Kidney (tissue), 22 donors: ENCODE measurements at places on chromosomes 6 and 20.

GRCh38 chr20:43456809-43457639, 672 bp upstream of the SRSF6 start:
- DNase-seq, result peak; percentile 95
- peaks cover 28% of the 10 kb centered on the region for H3K36me3 ChIP-seq
- peak overlapping the region; percentile 96 for H3K4me3 ChIP-seq
- peak overlapping the region; percentile 100 for H3K27ac ChIP-seq
- no peaks in the 10 kb centered on the region for H3K4me1 ChIP-seq

DNA sequence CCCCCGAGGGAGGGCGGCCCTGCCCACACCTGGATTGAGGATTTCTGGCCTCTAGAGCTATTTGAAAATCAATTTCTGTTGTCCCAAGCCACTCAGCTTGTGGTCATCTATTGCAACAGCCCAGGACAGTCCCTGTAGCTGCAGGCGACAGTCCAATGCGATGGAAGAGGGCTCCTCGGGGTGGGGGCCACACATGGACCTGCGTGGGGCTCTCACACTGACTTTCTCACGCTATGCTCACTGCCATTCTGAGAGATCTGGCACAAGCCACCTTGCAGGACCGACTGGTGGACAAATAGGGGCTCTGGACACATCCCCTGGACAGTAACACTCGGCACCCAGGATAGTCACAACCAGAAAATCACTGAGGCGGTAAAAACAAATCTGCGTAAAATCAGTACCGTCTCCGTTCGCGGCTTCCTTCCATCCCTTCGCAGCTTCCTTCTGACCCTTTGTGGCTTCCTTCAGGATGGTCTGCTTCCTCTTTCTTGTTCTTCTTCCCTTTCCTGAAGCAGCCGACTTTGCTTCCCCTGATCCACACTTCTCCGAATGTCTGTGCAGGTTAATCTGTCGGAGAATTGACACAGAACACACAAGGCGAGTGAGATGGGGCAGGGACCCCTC, 21.8 kb downstream of the CTCFL start:
- H3K4me3 ChIP-seq, result no peak overlapping the region
- H3K4me1 ChIP-seq, result no peaks in the 10 kb centered on the region
- DNase-seq, result no peak
- no peak overlapping the region for H3K27ac ChIP-seq
- H3K27me3 ChIP-seq, result no peaks in the 10 kb centered on the region
- H3K36me3 ChIP-seq, result no peaks in the 10 kb centered on the region

DNA sequence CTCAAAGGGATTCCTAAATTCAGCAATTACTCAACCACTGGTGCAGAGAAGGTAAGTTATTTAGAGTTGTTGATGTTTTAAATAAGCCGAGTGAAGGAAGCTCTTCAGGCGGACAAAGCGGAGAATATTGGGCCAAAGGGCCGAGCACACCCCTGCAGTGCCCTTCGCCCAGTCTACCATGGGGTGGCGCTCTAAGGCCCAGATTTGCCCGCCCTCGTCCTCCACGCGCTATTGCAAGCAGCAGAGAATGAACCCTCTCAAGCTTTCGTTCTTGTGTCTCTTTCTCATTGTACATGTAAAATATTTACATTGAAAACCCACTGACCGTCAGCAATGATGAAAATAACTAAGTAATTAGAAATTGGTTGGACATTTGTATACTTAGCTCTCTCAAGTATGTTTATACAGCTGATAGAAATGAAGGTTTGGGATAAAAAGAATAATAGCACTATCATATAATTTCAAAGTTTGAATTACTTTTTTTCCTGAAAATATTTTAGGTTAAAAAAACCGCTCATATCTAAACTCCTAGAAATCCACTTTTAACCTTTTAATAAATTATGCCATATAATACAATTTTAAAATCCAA, 195.0 kb upstream of the CEP162 start:
- no peaks in the 10 kb centered on the region for H3K4me1 ChIP-seq
- H3K27me3 ChIP-seq, result peaks cover 16% of the 10 kb centered on the region
- no peak overlapping the region for H3K27ac ChIP-seq
- peak; percentile 69 for DNase-seq
- peak overlapping the region; percentile 16 for H3K4me3 ChIP-seq

DNA sequence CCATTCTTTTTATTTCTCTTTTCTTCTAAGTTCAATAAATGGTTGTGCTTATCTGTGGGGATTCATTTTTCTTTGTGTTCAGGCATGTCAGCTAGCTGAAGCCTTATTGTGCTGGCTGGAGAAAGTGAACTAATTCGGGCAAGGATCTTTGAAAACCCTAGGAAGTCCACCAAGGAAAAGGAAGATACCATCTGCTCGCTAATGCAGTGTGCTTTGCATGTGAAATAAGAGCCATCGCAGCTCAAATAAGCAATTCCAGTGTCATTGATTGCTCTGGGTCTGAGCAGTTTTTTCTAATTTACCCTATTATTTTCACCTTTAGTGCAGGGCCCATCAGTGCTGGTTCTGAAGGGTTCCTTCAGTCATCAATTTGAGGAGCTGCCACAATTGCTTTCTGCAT, 309.4 kb upstream of the SOX4 start:
- no peak overlapping the region for H3K27ac ChIP-seq
- H3K27me3 ChIP-seq, result no peaks in the 10 kb centered on the region
- no peak overlapping the region for H3K4me3 ChIP-seq
- no peaks in the 10 kb centered on the region for H3K4me1 ChIP-seq
- no peaks in the 10 kb centered on the region for H3K36me3 ChIP-seq
- DNase-seq, result no peak

DNA sequence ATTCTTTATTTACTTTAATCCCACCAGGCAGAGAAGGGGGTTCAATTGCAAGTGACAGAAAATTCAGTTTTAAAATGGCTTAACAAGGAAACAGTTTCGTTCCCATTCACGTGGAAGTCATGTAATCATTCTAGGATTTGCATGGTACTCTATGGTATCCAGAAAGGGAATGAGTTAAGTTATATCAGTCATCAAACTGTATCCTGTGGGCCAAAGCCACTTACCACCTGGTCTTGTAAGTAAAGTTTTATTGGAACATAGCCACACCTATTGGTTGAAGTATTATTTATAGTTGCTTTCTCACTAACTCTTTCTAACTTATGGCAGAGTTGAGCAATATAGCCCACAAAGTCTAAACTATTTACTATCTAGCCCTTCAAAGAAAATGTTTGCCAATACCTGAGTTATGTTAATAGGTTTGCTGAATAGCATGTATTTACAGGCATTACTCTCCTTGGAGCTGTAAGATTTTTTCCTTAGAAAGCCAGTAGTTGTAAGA, 10.2 kb upstream of the MMS22L start:
- H3K4me1 ChIP-seq, result no peaks in the 10 kb centered on the region
- DNase-seq, result no peak
- no peaks in the 10 kb centered on the region for H3K27me3 ChIP-seq
- H3K36me3 ChIP-seq, result no peaks in the 10 kb centered on the region
- no peak overlapping the region for H3K4me3 ChIP-seq

GRCh38 chr6:9646342-9647070, 768.4 kb downstream of the TFAP2A start:
- no peaks in the 10 kb centered on the region for H3K36me3 ChIP-seq
- H3K4me3 ChIP-seq, result no peak overlapping the region
- H3K4me1 ChIP-seq, result no peaks in the 10 kb centered on the region
- no peaks in the 10 kb centered on the region for H3K27me3 ChIP-seq

DNA sequence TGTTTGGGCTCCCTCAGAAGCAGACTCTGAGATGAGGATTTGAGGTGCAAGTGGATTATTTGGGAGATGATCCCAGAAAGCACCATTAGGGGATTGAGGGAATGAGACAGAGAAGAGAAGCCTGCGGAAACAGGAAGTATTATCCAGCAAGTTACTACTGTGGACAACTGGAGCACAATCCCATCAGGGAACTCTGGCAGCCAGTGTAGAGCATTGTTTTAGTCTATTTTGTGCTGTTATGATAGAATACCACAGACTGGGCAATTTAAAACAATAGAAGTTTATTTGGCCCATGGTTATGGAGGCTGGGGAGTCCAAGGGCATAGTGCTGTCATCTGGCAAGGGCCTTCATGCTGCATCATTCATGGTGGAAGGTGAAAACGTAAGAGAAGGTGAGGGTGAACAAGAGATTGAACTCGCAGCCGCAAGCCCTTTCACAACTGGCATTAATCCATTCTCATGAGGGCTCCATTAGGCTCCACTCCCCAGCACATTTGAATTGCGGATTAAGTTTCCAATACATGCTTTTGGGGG, 43.5 kb upstream of the SLC9A8 start:
- no peaks in the 10 kb centered on the region for H3K36me3 ChIP-seq
- H3K4me3 ChIP-seq, result no peak overlapping the region
- no peak for DNase-seq
- no peaks in the 10 kb centered on the region for H3K27me3 ChIP-seq
- H3K4me1 ChIP-seq, result peaks cover 5% of the 10 kb centered on the region

GRCh38 chr20:63183422-63184146, 32.3 kb downstream of the YTHDF1 start:
- peak; percentile 61 for DNase-seq
- no peak overlapping the region for H3K27ac ChIP-seq
- H3K4me1 ChIP-seq, result no peaks in the 10 kb centered on the region
- H3K36me3 ChIP-seq, result no peaks in the 10 kb centered on the region

DNA sequence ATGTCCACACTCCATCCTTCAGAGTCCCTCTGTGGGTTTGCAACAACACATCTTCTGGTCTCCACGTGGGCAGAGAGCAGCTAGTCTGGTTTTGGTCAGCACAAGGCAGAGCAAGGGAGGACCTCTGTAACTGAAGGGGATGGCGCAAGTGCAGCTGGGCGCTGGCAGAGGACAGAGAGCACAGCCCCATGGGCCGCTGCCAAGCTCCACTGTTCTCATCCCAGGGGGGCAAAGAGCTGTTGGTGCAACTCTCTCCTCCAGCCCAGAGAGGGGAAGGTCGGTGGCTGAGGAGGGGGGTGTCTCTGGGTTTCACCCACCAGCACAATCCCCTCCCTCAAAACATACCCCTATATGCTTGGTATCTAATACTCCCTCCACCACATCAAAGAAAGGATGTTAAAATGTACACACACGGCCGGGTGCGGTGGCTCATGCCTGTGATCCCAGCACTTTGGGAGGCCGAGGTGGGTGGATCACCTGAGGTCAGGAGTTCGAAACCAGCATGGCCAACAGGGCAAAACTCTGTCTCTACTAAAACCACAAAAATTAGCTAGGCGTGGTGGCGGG, 9.1 kb downstream of the ATP9A start:
- H3K27ac ChIP-seq, result no peak overlapping the region
- no peak for DNase-seq
- H3K4me3 ChIP-seq, result no peak overlapping the region
- no peaks in the 10 kb centered on the region for H3K4me1 ChIP-seq
- H3K36me3 ChIP-seq, result no peaks in the 10 kb centered on the region

DNA sequence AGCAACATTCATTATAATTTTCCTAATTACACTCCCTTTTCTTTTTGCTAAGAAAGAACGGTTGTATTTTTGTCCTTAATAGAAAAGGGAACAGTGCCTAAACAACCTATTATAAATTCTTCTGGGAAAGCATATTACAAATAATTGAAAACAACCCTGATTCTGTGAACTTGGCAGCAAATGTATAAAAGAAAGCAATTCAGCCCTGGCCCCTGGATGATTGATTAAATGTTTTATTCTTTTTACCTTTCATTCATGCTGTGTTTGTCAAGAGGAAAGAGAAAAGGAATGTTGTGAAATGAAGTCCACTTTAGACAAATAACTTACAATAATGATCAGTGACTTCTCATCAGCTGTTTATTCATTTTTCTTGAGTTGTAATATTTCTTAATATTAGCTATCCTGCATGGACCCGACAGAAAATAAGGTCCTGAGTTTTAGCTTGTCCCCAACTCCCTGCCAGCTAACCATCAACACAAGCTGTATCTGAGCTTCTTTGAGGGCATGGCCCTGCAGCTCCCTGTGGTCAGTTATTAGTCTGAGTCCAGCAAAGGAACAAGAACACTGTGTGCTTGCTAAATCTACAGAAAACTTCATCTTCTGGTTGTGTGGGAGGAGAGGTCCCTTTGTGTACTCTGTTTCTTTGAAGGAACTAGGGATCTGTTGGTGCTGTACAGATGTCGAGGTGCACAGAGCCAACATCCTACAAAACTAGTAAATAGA, 248.2 kb downstream of the LAMA2 start:
- no peaks in the 10 kb centered on the region for H3K27me3 ChIP-seq
- no peak overlapping the region for H3K27ac ChIP-seq
- no peak for DNase-seq
- no peak overlapping the region for H3K4me3 ChIP-seq
- no peaks in the 10 kb centered on the region for H3K4me1 ChIP-seq
- no peaks in the 10 kb centered on the region for H3K36me3 ChIP-seq

GRCh38 chr6:167849846-167850459, 23.2 kb downstream of the AFDN start:
- no peak for DNase-seq
- no peaks in the 10 kb centered on the region for H3K27me3 ChIP-seq
- H3K36me3 ChIP-seq, result no peaks in the 10 kb centered on the region
- H3K27ac ChIP-seq, result peak overlapping the region; percentile 82
- H3K4me3 ChIP-seq, result no peak overlapping the region

- peaks cover 6% of the 10 kb centered on the region for H3K36me3 ChIP-seq
- no peak for DNase-seq
- H3K27me3 ChIP-seq, result no peaks in the 10 kb centered on the region
These were observed 82.9 kb upstream of the MPC1 start for GRCh38 chr6:166465671-166466087.

DNA sequence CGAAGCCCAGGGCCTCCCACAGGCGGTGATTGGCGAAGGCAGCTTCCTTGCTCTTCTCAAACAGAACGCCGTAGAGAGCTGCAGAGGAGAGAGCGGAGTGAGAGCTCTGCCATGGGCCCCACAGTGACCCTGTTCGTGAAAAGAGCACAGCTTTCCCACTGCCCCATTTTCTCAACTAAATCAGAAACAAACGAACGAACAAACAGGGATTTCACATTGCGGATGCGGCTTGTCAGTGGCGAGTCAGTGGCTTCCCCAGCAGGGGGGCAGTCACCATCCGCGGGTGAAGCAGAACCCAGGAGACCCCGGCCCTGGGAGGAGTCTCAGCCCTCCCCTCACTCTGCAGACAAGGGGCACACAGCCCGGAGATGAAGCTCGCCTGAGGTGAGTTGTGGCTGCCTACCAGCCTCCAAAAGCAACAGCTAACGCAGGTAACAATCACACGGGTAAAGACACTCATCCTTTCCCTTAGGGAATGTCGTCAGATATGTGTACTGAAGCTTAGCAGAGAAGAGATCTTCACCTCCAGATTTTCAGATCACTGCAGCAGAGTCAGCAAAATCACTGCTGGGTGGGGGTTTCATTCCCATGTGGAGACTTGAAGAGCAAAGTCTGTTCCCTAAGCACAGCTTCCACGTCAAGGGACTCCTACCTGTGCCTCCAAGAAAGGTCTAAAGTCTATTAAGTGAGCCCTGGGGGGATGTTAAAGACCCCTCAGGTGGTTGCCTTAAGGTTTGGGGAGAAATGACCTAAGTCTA, 51.2 kb upstream of the GPR31 start:
- H3K27me3 ChIP-seq, result no peaks in the 10 kb centered on the region
- H3K27ac ChIP-seq, result no peak overlapping the region
- no peak overlapping the region for H3K4me3 ChIP-seq

DNA sequence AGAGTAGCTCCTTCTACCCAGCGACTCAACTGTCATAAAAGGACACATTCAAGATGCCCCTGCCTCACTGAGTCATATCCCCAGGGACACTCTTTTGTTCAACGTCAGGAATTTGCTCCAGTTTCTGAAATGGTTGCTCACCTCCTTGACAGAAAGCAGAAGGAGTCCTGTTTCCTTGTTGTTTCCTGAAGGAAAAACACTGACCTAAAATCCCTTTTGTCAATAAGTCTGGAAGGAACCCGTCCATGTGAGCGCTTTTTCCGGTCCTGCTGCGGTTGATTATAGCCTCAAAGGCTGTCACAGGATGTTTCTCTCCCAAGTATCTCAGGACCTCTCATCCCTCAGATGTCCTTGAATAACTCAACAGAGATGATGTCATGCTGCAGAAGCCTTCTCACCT, 113.6 kb upstream of the PLEKHG1 start:
- no peaks in the 10 kb centered on the region for H3K27me3 ChIP-seq
- H3K4me3 ChIP-seq, result no peak overlapping the region
- H3K27ac ChIP-seq, result no peak overlapping the region
- no peaks in the 10 kb centered on the region for H3K4me1 ChIP-seq
- no peak for DNase-seq
